ENCODE measurements at places on chromosomes 13 and 19.

- no peak for DNase-seq
Observed at GRCh38 chr13:75699062-75699461, 62.9 kb downstream of the LMO7 start.

DNA sequence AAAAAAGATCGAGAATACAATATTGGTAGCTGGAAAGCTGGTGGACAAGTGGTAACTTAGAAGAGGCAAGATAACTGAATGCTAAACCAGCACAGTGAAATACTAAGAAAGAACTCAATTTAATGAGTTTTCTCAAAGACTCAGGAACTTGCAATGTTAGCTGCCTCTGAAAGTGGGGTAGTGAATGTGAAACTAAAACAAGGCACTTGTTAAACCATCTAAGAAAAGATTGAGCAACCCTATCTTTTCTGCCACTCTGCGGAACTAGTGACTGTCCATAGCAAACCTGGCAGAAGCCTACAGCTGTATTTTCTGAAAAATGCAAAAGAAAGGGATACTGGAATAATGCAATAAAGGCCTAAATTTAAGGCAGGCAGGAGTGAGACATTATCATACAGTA, 1574.4 kb upstream of the PRR20A start:
- no peak for DNase-seq

DNA sequence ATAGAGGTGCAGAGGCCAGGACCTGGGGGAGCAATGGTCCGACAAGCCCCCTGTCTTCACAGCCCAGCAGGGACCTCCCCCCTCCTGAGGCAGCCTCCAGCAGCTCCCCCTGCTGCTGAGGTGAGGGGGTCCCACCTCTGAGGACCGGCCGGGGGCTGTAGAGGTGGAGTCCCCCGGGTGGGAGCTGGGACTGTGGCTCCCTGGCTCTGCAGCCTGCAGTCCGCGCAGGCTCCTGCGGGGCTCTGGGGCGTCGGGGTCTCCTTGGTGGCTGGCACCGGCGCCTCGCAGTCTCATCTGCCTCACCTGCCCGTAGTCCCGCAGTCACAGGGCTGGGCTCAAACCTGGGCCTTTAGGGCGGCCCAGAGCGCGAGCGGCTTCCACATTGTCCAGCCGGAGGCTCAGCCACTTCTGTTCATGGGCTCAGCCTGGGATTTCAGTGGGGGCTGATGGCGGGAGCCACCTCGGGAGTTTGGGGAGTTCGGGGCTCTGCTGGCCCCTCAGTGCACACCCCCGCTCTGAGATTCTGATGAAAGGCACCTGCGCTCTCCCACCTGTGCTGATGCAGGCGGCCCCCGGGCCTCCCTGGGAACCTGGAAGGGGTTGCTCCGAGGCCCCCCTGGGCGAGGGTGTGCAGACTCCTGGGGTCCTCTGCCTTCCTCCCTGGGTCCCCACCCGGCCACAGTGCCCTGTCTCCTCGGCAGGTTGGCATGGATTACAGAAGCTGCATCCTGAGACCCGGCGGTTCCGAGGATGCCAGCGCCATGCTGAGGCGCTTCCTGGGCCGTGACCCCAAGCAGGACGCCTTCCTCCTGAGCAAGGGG, 7.0 kb upstream of the ZNF554 start:
- no peak for DNase-seq

DNA sequence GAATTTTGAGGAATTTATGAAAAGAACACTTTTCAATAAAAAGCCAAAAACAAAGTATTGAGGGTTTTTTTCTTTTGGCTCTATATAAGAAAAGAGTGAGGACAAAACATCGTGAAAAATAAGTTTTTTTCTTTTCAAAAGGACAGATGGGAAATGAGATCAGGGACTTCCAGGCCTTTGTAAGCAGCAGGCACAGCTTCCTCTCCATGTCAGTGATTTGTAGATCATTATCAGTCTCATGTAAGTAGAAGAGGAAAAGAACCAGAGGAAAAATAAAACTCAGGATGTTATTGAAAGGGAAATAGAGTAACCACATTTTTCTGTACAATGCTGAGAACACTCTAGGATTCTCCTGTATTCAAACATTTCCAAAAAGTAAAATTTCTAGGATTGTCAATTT, 29.9 kb downstream of the DOCK9 start:
- no peak for DNase-seq

DNA sequence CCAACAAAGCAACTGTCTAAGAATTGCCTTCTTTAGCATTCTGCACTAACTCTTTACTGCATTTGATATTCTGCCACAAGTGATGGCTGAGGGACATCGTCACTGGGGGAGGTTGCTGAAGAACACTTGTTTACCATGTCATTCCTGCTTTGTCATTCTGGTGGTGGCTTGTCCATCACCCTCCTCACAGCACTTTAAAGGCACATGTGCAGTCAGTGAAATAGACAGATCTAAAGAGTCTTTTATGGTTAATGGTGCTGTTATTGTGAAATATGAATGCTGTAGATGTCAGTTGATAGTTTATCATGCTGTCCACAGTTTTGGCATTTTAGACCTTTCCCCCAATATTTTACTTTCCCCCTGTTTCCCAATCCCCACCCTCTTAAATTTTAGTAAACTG, 120.9 kb upstream of the TSC22D1 start:
- DNase-seq = no peak

GRCh38 chr13:100797921-100798320, 123.3 kb upstream of the TMTC4 start:
- DNase-seq = no peak

DNA sequence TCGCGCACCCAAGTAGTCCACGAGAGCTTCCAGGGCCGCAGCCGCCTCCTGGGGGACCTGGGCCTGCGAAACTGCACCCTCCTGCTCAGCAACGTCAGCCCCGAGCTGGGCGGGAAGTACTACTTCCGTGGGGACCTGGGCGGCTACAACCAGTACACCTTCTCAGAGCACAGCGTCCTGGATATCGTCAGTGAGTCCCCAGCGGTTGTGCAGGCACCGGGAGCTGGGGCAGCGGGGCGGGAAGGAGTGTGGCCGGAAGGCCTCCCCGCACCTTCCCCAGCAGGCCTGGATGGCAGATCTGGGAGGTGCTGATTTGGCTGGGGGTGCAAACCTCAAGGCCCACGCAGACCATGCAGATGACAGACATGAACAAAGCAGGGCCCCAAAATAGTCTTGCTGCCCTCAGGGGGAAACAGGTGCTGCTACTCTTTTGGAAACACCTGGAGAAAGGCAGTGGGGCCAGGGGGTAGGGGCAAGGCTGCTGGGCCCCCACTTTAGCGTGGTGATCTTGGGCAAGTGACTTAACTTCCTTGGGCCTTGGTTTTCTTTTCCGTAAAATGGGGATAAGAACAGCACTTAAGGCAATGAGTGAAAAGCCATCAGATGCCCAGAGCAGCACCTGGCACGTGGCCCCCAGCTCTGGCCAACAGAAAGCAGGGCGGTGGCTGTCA, 4.0 kb downstream of the MAG start:
- DNase-seq = no peak

DNA sequence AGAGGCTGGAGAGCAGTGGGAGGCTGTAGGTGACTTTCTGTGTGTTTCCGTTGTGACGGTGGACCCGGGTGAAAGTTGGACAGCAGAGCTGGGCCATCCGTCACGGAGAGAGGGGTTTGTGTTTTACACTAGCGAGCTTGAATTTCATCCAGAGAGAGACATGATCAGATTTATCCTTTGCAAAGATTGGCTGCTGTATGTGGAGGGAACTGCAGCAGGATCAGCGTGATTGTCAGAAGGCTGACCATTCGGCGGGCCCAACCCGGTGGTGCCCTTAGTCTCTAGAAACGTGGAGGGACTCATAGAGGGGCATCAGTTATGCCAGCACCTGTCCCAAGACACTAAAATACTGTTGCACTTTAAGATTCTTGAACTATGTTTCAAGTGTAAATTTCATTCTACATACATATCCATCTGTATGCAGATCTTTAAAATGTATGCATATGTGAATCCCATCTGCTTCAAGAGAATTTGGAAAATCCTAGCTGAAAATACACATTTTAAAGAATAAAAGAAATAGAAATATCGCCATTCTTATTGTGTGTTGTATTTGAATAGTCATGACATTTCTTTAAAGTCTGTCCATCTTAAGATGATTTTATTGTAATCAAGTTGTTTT, 7.0 kb downstream of the FAM124A start:
- DNase-seq = no peak

GRCh38 chr19:5298471-5298901, 42.1 kb downstream of the PTPRS start:
- DNase-seq = no peak

DNA sequence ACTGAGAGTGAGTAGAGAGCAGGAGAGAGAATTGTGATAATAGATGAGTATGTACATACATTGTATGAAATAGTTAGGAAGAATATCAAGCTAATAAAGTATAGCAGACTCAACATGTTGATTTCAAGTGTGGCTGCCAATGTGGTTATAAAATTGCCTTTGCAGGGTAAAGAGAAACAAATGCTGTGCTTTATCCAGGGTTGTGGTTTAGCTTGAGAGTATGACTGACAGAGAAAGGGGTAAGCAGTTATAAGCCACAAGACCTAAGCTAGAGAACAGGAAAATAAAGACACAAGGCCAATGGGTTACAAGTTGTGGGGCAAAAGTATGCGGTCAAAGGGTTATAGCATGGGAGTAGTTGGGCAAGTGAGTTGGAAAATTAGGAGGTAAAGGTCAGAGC, 1217.5 kb downstream of the DIAPH3 start:
- no peak for DNase-seq

- no peak for DNase-seq
Observed at GRCh38 chr19:23996549-23996948, 81.9 kb downstream of the ZNF726 start.

GRCh38 chr19:42088471-42089190, 12.7 kb downstream of the ZNF574 start:
- no peak for DNase-seq

- DNase-seq = no peak
Observed at GRCh38 chr13:31896427-31896826, 135.1 kb upstream of the FRY start.

DNA sequence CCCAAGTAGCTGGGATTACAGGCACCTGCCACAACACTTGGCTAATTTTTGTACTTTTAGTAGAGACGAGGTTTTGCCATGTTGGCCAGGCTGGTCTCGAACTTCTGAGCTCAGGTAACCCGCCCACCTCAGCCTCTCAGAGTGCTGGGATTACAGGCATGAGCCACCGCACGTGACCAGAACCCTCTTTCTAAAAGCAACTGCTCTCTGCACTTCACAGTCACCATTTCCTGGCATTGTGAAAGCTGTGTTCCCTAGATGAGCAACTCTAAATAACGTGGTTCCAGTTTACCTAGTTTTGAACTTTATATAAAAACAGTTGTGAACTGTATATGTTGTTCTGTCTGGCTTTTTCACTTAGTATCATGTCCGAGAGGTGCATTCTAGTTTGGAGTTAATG, 152.9 kb downstream of the SIPA1L3 start:
- no peak for DNase-seq

DNA sequence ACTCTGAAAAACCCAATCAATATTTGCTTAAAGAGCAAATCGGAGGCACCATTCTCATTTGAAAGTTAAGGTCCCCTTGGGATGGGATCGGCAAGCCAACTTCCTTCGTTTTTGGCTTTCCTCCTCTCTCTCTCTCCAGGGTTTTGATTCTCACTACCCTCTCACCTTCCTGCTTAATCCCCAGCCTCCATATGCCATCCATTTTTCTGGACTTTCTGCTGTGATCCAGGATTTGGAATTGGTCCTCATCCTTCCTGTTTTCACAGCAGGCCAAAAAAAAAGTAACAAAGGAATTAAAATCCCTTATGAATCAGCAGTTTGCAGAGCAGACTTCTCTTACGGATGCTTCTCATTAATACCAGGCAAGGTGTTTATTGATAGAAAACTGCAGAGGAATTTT, 283.1 kb upstream of the TMTC4 start:
- no peak for DNase-seq

- no peak for DNase-seq
Observed at GRCh38 chr13:46607768-46608564, 55.0 kb downstream of the LRCH1 start.

GRCh38 chr13:34347784-34348573, 530.0 kb downstream of the RFC3 start:
- DNase-seq = no peak

DNA sequence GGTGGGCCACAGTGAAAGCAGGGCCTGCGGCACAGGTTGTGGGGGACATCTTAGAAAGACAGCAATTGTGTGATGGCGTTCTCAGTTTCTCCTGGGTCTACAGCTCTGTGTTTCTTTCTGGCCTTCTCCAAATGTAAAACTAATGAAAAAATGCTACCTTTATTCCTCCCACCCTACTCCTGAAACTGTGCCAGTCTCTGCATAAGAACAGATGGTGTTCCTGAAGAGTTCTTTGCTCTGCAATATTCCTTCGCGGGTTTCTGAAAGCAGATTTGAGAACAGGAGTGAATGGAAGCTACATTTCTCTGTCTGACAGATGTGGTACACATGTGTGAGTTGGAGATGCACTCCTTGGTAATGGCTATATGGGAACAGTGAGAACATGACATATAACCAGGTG, 18.0 kb upstream of the LRCH1 start:
- DNase-seq = no peak

DNA sequence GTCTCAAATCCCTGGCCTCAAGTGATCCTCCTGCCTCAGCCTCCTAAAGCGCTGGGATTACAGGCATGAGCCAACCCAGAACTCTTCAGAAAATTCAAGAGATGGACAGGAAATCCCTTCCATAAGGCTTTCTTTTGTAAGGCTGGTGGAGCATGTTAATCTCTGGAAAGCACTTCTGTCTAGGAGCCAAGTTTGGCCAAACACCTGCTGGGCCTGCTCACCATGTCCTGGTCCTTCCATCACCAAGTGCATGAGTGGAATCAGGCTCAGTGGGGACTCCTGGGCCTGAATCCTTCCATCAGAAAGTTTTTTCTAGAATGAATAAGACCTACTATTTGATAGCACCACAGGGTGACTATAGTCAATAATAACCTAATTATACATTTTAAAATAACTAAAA, 148.0 kb downstream of the DCLK1 start:
- DNase-seq = no peak

GRCh38 chr19:640161-640558, 481 bp downstream of the FGF22 start:
- DNase-seq = no peak
